Umbilical cord (tissue), 2 donors: ENCODE measurements at places on chromosomes 12 and 14. TPM values are rescaled to one million over a fixed set of nuclear protein-coding genes. Genes with fewer than 3 reads are reported as not detected.

STAB2 gene
- 2.6 TPM for total RNA-seq

RERGL gene
- not detected for total RNA-seq

KLRC4 gene
- total RNA-seq: 12.8 TPM

WNT1 gene
- total RNA-seq: not detected

SLC24A4 gene
- total RNA-seq: 1.7 TPM

MOAP1 gene
- total RNA-seq: 21.4 TPM

TUBA1C gene
- total RNA-seq: 64.3 TPM

ANO4 gene
- 1.4 TPM for total RNA-seq

FGF6 gene
- 1.4 TPM for total RNA-seq

INSM2 gene
- 1.7 TPM for total RNA-seq

ACRBP gene
- 2.9 TPM for total RNA-seq

BDKRB2 gene
- total RNA-seq: 7.0 TPM

LALBA gene
- total RNA-seq: not detected

BICD1 gene
- 34.7 TPM for total RNA-seq

RHOJ gene
- total RNA-seq: 4.8 TPM

LRRIQ1 gene
- total RNA-seq: 30.8 TPM

HOXC9 gene
- total RNA-seq: 10.4 TPM

CCDC198 gene
- 2.2 TPM for total RNA-seq

PRIM1 gene
- 9.1 TPM for total RNA-seq

OAS1 gene
- 27.9 TPM for total RNA-seq

OS9 gene
- 150 TPM for total RNA-seq

RIMBP2 gene
- total RNA-seq: 1.9 TPM

MYO1H gene
- total RNA-seq: 9.6 TPM

ATF7IP gene
- 49.6 TPM for total RNA-seq

CLEC1A gene
- total RNA-seq: 3.1 TPM
